Omental fat pad (tissue), 4 donors: ENCODE measurements at places on chromosomes 12 and 14. TPM values are rescaled to one million over a fixed set of nuclear protein-coding genes. Genes with fewer than 3 reads are reported as not detected.
A peak's percentile ranks its signal among the peaks of the same experiment; 100 is the strongest.

DNA sequence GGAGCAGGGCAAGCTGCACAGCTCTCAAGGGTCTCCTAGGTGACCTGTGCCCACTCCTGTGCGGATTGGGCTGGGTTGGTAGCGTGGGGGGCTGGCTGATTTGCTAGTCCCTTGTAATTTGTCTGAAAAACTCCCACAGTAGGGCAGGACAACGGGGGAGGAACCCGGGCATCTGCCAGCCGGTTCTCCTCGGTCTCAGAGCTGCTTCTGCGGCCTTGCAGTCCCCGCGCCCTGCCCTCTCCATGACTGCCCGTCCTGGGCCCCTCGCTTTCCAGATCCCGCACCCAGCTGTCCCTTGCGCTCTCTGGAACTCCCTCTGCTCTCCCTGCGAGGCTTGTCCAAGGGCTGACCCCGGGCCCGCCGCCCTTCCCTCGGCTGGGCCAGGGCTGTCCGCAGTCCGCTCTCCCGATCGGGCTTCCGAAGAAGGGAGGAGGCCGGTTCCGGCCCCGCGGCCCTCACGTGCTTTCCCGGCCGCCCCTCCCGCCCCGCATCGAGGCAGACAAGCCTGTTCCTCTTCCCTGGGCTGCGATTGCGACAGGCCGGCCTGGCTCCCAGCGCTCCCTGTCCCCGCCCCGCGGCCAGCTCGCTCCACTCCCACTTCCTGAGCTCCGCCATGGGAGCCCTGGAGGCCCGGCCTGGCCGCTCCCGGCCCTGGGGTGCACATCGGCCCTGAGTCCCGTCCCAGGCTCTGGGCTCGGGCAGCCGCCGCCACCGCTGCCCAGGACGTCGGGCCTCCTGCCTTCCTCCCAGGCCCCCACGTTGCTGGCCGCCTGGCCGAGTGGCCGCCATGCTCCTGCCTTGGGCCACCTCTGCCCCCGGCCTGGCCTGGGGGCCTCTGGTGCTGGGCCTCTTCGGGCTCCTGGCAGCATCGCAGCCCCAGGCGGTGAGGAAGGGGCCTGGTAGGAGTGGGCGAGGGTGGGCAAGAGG lies at the start of gene LTBR:
Gene LTBR, plus strand, starts transcription at position 591 of the 927 bp plus-strand sequence. Its CDS starts 197 bp downstream, at position 788.
- DNase-seq: peak; percentile 75

GRCh38 chr12:86521870-86522269 lies 265.7 kb upstream of the MGAT4C start:
- DNase-seq: no peak

GRCh38 chr14:90641615-90642243 lies 174.5 kb downstream of the TTC7B start:
- DNase-seq: no peak

DNA sequence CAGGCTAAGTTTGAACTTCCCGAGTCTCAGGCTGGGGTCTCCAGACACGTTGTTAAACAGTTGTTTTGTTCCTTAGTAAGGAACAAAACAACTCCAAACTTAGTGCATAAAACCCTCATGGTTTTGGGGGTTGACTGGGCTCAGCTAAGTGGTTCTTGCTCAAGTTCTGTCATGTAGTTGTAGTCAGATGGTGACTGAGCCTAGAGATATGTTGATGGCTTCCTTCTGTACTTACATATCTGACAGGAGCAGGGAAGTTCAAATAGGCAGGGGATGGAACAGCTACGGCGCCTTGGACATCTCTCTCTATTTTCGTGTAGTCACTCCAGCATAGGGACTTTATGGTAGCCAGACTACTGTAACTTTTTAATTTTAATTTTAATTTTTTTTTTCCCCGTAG lies 45.7 kb downstream of the SPATS2 start:
- DNase-seq: no peak

DNA sequence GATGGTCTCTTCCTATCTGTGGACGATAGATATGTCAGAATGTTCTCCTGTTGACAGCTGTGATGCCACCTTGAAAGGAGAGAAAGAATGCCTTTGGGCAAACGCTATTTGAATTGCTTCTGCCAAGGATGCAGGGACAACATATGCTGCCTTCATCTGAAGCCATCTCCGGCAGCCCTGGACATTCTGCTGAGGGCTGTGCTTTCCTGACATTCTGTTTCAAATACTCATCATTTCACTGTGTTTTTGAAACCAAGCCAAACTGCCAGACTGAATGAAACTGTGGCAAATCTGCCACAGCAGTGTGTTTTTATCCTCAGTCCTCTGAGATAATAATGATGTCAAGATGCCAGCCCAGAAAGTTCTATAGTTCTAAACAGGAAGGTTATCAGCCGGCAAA lies 85.8 kb upstream of the BCAT1 start:
- DNase-seq: no peak

- no peak for DNase-seq
Measured at GRCh38 chr12:116508145-116509121, 50.7 kb upstream of the MAP1LC3B2 start.

GRCh38 chr14:56490379-56490778 lies 89.2 kb upstream of the TMEM260 start:
- DNase-seq: no peak

GRCh38 chr14:95831468-95831867 lies 45.2 kb upstream of the TUNAR start:
- DNase-seq: no peak

DNA sequence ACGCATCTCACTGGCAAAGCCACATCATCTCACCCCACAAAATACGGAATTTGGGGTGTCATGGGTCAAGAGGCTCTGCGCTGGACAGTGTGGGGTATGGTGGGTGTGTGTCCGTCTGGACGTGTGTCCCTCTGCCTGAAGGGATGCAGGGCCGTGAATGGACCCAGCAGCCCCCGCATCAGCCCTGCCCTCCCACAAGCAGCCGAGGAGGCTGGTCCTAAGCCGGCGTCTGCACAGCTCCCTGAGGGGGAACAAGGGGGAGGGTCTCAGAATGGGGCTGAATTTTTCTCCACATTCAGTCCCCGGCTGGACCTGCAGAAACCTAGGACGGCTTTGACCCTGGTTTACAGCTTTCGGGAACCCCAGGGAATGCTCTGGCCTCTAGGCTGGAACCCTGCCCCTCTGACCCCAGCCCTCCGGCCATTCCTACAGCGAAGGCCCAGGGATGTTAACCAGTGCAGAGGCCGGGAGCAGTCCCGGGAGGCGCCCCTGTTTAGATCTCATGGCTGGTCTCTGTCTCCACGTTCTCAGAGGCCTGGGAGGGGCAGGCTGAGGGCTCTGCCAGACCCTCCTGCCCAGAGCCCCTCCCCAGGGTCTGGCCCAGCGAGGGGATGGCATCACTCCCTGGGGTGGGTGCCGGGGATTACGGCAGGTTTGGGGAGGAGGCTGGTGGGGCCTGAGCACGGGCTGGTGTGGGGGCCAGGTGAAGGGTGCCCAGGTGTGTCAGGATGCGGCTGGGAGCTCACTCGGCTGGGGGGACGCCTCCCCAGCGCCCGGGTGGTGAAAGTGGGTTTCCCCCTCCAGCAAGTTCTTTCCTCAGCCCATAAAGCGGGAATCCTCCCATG lies 156.5 kb upstream of the C14orf180 start:
- DNase-seq: no peak

- DNase-seq: no peak
Measured at GRCh38 chr14:71418532-71419245, 511.4 kb downstream of the PCNX1 start.

DNA sequence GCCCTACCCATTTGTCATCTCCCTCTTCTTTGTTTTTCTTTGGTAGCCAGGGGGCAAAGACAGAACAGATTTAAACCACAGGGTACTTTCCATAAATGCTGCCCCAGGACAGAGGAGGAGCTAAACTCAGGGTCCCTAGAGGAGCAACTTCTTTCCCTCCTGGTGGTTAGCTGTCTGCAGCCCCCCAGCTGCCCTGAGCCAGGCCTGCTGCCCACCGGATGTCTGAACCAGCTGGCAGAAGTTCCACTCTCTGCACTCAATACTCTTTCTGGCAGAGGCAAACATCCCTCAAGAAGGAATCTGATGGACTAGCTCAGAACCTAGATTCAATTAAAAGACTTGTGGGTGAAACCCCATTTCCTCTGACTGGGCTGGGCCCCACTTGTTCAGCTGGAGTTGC lies 10.7 kb downstream of the VDR start:
- no peak for DNase-seq

DNA sequence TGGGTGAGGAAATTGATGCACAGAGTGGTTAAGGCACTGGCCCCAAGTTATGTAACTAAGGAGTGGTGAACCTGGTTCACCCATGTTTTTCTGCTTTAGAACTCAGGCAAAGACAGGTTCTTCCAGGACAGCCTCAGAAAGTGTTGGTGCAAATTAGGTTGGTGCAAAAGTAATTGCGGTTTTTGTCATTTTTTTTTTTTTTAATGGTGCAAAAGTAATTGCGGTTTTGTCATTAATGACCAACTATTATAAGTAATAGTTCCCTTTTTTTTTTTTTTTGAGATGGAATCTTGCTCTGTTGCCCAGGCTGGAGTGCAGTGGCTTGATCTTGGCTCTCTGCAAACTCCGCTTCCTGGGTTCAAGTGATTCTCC lies 5.2 kb upstream of the SSH1 start:
- DNase-seq: no peak

- DNase-seq: no peak
Measured at GRCh38 chr14:29075761-29076160, 309.2 kb downstream of the FOXG1 start.

- DNase-seq: no peak
Measured at GRCh38 chr14:33643426-33644181, 307.3 kb downstream of the EGLN3 start.

- DNase-seq: peak; percentile 78
Measured at GRCh38 chr14:90419200-90419599, 22.4 kb downstream of the CALM1 start.

MYH6 gene
- total RNA-seq: not detected

RPGRIP1 gene
- total RNA-seq: 0.19 TPM

GRIP1 gene
- total RNA-seq: 3.2 TPM

EXOC3L4 gene
- total RNA-seq: 0.93 TPM

NXPH4 gene
- total RNA-seq: 1.4 TPM

TAS2R43 gene
- total RNA-seq: 2.4 TPM

ACVR1B gene
- total RNA-seq: 42.2 TPM

KITLG gene
- total RNA-seq: 13.5 TPM

PRKAB1 gene
- 25.9 TPM for total RNA-seq

POLE gene
- total RNA-seq: 24.5 TPM

ORMDL2 gene
- total RNA-seq: 34.2 TPM

MYF6 gene
- not detected for total RNA-seq
